ENCODE measurements at places on chromosomes 2 and 18. TPM values are rescaled to one million over a fixed set of nuclear protein-coding genes. Genes with fewer than 3 reads are reported as not detected.

RGPD4 gene
- 0.08 TPM for total RNA-seq

G6PC2 gene
- total RNA-seq: not detected

POTEI gene
- total RNA-seq: not detected

KCTD18 gene
- total RNA-seq: 13.8 TPM

MAP4K3 gene
- 73.3 TPM for total RNA-seq

CFAP221 gene
- total RNA-seq: 2.8 TPM

PDCD1 gene
- 0.57 TPM for total RNA-seq

CD28 gene
- 0.21 TPM for total RNA-seq

BCL2 gene
- total RNA-seq: 13.3 TPM

SULT1C4 gene
- total RNA-seq: 3.4 TPM

CFAP210 gene
- 0.49 TPM for total RNA-seq

COBLL1 gene
- 207 TPM for total RNA-seq

KIF3C gene
- 4.1 TPM for total RNA-seq
